ENCODE measurements at places on chromosomes 4 and X. TPM values are rescaled to one million over a fixed set of nuclear protein-coding genes. Genes with fewer than 3 reads are reported as not detected.

Gene PLS3
- 0.84 TPM for total RNA-seq

Gene PNMA3
- 0.32 TPM for total RNA-seq

Gene INTU
- total RNA-seq: 0.21 TPM

Gene VEGFC
- not detected for total RNA-seq

- no peak for DNase-seq
Observed at GRCh38 chr4:118557298-118557851, 127.8 kb upstream of the METTL14 start.

DNA sequence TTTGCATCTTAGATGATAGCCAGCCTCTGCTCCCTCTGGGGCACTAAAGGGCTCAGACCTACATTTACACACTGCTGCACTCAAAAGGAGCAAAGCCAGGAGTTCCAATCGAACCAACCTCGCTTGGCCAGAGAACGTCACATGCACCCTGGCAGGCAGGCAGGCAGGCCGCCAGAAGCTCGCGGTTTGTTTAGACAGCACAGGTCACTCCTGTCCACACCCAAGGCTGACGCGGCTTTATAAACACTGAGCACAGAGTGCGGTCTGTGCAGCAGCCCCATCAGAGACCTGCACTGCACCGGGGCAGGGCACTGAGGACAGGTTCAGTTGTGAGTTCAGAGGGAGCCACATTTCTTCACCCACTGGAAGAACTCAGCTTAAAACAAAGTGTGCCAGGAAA, 143.9 kb downstream of the BCOR start:
- DNase-seq: no peak

GRCh38 chr4:4519297-4519894, 22.5 kb downstream of the STX18 start:
- DNase-seq: no peak

Data from activated naive CD4-positive, alpha-beta T cell treated with anti-CD3 and anti-CD28 coated beads, Interleukin-2, amount 50 U/mL, for 72 hours (primary cell).